A172 (cell line): ENCODE measurements at places on chromosomes 2 and 18.
A peak's percentile ranks its signal among the peaks of the same experiment; 100 is the strongest.

DNA sequence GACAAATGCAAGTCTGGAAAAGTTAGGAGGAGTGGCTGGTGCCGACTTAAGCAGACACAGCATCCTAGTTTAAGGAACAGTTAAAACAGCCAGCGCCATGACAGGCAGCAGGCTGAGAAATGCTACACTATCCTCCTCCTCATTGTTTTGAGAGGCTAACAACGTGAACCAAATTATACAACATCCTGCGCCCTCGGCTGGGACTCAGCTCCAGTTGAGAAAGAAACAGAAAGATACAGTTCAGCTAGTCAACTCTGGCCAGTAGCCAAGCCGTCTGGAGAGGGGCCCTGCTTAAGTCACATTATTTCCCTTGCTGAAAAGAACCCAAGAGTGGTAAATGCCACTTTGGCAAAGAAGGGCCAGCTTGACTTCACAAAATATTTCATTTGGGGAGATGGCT lies 90.2 kb downstream of the BCL11A start:
- DNase-seq, result no peak

- DNase-seq, result no peak
These were observed 180.9 kb downstream of the TRABD2A start for GRCh38 chr2:84700006-84700405.

GRCh38 chr2:14401873-14402272 lies 230.6 kb upstream of the LRATD1 start:
- DNase-seq, result peak; percentile 11

- DNase-seq, result no peak
These were observed 136.0 kb upstream of the SPOPL start for GRCh38 chr2:138365581-138365980.

DNA sequence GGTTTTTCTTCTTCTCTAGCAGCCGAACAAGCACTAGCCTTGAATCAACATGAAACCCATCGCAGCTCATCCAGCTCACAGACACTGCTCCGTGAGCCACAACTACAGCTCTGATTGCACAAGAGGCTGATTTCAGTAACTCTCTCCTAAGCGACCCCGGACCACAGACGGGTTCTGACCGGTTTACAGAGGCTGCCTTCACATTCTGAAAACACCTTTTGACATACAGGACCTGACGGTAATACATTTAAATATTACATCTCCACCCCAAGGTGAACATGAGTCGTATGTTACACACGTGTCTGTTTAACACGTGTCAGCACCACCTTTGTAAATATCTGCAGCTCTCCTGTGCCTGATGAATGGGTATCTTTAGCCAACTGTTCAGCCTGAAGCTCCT lies 120.7 kb downstream of the TMEM18 start:
- DNase-seq, result no peak

GRCh38 chr2:17813010-17813741 lies 3.1 kb upstream of the MSGN1 start:
- DNase-seq, result peak; percentile 16

DNA sequence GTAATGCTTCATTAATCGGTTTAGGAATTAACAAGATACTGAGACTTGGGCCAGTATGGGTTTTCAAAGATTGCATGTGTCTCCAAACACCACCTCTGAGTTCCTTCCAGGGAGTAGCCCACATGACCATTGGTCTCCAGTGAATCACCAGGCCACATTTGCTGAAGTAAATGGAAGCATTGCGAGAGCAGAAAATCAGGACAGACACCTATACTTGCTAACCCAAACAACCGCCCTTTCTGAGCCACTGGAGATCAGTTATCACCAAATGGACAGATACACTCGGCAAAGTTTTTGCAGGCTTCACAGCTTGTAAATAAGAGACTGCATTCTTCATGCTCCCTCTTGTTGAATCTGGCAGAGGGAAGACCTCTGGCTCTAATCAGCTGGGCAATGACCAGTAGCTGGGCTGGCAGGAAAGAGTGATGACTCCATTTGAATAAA lies 40.9 kb downstream of the GATA6 start:
- no peak for DNase-seq

DNA sequence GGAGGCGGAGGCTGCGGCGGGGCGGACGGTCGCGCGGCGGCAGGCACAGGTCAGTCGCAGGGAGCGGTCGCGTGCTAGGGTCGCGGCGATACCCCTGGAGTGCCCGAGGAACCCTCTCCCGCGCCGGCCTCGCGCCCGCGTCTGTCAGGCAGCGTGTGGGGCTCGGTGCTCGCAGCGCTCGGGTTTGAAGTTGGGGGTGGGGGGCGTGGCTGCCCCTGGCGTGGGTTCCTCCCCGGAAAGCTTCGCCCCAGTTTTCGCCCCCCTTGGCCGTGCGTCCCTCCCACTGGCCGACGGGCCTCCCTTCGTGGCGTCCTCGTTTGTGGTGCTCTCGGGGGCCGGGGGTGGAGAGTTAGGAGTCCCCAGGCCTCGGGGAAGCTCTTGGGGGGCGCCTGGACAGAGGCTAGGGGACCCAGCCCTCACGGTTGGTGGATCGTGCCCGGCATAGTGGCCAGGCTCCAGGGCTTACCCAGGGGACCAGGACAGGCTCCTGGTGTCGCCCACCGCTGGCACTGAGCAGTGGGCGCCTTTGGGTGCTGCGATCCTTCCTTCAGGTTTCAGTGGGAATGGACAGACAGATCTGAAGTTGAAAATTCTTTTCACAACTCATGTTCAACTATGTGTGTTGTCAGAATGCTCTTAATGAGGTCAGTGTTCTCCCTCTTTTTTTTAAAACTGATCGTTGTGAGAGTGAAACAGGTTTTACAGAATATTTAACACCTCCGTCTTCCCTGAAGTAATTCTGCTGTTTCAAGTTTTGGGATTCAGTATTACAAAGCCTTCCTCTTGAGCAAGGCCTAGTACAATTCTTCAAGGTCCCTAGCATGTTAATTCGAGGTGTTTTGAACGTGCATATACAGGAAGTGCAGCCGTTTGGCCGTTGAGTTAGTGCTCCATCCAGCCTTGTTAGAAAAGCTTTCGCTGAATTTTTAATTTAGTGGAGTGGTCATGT lies 604 bp downstream of the RALBP1 start:
- DNase-seq, result peak; percentile 40

GRCh38 chr2:153387203-153387602 lies 91.4 kb downstream of the RPRM start:
- DNase-seq, result no peak

DNA sequence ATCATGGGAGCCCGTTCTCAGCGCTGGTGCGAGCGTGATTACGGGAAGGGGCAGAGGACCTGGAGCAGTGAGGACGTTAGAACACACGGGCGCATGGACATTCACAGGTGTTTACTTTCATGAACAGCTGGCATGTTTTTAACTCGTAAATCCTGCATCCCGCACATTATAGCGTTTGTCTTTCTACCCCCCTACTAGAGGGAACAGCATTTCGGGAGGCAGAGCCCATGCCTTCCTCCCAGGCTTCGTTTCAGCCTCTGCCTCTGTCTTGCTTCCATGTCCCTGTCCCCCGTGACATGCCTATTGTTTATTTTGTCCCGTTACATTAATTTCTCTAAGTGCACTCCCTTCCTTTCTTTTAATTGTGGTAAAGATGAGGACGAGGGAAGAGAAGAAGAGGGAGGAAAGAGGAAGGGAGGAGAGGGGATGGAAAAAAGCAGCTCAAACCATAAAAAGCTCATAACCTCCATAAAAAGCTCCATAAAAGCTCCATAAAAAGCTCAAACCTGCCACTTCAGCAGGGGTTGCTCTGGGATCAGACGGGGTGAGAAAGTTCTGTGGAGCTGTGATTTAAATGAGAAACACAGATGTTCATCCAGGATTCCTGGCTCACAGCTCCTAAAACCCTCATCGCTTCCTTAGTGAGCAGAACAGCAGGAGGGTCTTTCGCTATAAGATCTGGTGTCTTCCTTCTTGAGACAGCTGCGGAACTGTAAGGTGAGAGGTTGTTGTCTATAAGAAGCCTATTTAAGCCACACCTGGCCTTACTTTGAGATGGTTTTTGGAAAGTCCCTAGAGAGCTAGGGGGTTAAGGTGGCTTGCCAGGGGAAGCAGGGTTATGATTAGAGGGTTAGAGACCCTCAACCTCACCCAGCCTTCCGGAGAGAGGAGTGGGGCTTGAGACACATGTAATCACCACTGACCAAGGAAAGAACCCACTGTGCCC lies 66.6 kb upstream of the SNTG2 start:
- no peak for DNase-seq

- DNase-seq, result no peak
These were observed 6.7 kb upstream of the ADCY3 start for GRCh38 chr2:24926602-24927252.

DNA sequence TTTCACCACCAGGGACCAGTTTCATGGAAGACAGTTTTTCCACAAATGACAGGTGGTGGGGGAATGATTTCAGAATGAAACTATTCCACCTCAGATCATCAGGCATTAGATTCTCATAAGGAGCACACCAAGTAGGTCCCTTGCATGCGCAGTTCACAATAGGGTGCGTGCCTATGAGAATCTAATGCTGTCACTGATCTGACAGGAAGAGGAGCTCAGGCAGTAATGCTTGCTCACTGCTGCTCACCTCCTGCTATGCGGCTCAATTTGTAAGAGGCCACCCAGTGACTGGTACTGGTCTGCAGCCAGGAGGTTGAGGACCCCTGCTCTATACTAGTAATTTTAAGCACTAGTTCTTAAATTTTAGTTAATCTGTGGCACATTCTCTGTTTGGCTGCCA lies 107.8 kb downstream of the IKZF2 start:
- no peak for DNase-seq

DNA sequence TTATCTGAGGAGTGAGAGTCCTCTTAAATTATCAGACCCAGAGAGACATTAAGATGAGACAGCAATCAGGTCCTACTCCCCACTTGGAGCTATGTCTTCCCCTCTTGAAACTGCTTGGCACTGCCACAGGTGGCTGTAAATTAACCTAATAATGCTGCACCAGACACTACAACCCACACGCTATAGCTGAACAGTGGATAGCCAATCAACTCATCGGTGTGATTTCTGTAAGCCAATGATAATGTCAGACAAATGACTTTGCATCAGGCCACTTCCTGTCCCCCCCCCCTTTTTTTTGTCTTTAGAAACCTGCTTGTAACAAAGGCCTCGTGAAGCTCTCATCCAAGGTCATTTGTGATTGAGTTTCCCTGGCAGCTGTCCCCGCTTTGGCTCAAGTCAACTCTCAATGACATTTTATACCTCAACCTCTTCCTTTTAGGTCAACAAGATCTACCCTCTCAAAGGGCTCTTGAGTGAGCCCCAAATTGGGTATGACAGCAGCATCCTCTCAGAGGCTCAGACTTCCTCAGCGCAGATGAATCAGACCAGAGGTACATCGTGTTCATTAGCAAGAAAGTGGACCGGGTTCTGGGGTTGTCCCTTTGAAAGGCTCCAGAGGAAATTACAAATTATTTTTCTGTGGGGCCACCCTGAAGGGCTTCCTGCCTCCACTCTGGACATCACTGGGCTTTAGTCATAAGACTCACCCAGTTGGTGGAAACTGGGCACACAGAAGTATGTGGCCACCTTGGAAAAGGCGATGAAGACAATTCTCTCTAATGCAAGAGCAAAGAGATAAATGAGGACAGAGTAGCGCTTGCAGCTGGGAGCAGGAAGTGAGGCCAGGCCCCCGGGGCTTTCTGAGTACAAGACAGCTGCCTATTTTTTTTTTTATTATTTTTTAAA lies 73.6 kb downstream of the COPS8 start:
- no peak for DNase-seq

GRCh38 chr2:32678825-32679224 lies 51.0 kb downstream of the TTC27 start:
- DNase-seq, result peak; percentile 60

- DNase-seq, result peak; percentile 100
These were observed 89.2 kb downstream of the STPG4 start for GRCh38 chr2:47065771-47066380.

DNA sequence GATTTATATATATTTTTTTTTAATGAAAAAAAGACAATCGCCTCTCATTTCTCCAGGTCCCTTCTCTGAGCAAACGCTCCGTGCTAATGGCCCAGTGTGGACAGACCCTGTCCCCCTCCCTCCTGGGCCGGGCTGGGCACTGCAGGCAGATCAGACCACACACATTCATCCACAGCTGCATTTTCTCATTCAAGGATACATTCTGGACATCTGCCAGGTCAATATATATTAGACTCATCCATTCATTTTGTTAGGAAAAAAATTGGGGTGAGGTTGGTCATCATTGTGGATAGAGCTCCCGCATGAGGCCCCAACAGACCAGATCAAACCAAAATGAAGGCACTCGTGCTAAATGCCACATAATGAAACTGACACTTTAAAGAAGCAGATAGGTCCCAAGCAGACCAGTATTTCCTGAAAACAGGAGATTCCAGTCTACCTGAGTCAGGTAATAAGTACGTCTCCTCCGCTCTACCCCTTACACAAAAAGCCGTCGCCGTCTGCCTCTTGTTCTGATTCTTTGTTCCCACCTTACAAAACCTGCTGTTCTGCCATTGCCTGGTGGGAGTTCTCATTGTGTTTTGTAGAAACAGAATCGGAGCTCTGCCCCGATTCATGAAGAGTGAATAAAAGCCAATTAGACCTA lies 15.4 kb upstream of the OTOS start:
- DNase-seq, result no peak

DNA sequence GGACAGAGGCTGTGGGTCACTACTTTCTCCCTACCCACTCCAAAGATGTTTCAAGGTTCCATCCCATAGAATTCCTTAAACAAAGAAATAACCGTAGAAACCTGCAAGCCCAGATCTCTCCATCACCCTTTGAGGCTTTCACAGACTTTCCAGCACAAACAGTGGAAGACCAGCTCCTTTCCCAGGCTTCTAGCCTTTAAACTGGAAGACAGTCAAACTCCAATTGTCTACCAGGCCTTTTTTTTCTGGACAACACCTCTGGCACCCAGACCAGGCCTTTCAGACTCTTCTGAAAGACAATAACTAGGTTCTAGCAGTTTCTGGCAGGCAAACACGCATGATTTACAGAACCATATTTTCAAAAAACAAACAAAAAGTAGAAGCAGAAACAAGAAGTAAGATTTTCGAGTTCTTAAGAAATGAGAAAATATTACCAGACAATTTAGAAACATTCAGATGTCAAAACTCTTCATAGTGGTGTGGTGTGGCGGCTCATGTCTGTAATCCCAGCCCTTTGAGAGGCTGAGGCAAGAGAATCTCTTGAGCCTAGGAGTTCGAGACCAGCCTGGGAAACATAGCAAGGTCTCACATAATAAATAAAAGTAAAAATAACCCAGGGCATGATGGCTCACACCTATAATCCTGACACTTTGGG lies 106.8 kb upstream of the MSH2 start:
- DNase-seq, result no peak

DNA sequence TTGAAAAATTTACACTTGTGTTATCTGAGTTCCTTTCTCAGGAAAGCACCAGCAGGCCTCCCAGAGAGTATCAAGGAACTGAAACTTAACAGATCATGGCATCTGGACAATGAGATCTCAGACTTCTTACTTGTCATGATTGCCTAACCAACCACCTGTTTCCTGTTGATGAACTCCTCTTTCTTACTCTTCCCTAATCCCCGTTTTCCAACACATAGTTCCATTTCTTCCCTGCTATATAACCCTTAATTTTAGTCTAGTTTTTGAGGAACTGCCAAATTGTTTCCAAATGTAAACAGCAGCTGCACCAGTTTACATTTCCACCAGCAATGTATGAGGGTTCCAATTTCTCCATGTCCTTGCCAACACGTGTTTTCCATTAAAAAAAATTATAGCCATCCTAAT lies 6.1 kb upstream of the FAM171B start:
- DNase-seq, result no peak

GRCh38 chr18:28167835-28168349 lies 9.0 kb downstream of the CDH2 start:
- no peak for DNase-seq

GRCh38 chr2:155377266-155377680 lies 678.8 kb downstream of the KCNJ3 start:
- peak; percentile 43 for DNase-seq

- peak; percentile 5 for DNase-seq
These were observed 7.9 kb downstream of the SS18 start for GRCh38 chr18:26082475-26082874.

GRCh38 chr2:75607988-75608683 lies 38.4 kb upstream of the MRPL19 start:
- DNase-seq, result no peak
